ENCODE measurements at places on chromosomes 16 and 17.

DNA sequence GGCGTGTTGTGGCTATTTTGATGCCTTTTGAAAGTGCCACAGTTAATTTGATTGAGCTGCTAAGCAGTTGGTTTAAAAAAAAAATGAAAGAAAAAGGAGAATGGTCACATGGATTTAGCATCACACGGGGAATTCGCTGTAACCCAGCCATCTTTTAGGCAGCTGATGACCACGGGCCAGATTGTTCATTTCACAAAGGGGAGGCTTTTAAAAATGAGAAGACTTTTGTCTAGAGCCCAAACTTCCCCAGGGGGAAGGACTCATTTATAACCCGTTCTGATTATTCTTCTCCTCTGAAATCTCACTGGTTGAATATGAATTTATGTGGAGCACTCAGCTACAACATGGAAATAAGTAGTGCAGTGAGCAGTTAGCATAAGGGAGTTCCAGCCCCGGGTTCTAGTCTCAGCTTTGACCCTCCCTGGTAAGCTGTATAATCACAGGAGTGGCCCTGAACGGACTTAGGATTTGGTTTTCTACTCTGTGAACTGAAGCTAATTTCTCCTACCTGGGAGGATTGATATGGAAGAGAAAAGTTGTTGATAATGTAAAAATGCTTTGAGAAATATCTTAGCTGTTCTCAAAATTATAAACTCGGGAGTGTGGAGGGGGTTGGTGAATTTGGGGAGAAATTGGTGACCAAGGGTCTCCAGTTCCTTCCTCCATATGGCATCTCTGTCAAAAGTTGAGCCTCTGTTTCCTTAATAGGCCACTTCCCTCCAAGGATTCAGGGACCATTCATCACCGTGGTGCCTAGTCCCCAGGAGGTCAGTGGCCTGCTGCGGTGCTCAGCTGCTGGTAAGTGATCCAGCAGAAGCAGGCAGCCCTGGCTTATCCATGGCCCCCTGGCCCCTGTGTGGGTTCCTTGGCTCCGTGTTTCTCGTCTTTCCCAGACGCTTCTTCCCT is 76.4 kb upstream of the TBX2 start:
- no peak for DNase-seq

- no peak for DNase-seq
Measured at GRCh38 chr16:83928341-83929055, 24.5 kb upstream of the OSGIN1 start.

DNA sequence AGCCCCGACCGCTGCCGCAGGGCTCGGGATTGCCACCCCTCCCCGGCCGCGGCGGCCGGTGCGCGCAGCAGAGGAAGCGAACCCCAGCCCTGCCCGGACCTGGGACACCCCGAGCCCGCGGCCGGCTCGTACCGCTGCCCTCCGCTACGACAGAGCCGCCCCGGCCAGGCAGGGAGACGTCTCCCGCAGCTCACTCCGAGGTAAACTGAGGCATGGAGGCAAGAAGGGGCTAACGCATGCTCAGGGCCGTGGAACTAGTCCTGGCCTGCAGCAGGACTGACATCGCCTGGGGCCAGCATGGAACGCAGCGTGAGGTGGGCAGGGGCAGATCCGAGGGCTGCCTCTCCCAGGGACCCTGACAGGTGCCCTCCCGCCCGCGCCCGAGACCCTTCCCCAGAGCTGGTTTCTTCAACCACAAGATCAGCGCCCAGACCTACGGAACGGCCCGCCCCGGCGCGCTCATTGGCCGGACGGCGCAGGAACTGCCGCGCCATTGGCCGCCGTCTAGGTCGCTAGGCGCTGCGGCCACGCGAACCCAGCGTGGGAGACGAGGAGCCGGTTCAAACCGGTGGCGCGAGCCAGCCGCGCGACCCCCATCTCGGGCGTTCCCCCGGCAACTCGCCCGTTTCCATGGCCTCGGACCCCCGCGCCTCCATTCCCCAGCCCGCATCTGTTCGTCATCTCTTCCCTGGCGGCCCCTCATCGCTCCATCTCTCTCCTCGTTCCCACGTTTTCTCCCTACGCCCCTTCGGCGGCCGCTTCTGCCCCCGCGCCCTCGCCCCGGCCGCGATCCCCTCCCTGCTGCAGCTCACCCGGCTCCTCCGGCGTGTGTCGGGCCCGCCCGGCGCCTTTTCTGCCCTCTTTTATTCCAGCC is at the start of gene SLC43A2:
Gene SLC43A2 (minus strand): TSS at position 853 of the 874 bp plus-strand sequence. CDS start 960 bp downstream, outside the sequence.
- DNase-seq: peak; percentile 61

- DNase-seq: no peak
Measured at GRCh38 chr17:12821376-12821940, 32.2 kb downstream of the ARHGAP44 start.

DNA sequence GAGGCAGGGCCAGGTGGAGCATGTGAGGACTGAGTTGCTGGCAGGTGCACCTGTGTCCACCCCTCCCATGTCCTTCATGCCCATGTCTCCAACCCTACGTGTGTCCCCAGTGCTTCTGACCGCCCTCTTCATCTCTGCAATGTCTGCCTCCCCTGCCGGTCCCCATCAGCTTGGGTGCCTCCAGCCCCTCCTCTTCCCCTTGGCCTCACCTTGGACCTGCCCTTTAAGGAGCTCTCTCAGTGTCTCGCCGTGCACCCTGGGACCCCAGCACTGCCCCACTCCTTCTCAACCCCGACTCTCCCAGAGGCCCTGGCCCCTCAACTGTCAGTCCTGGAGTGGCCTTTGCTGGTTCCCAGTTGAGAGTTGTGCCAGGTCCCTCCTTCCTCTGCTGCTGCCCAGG is 15.0 kb downstream of the RIPOR1 start:
- no peak for DNase-seq

- DNase-seq: no peak
Measured at GRCh38 chr17:9241371-9241712, 220.0 kb downstream of the NTN1 start.

- no peak for DNase-seq
Measured at GRCh38 chr17:37847102-37847501, 77.1 kb upstream of the TBC1D3K start.

GRCh38 chr16:17026600-17027242 is 444.0 kb downstream of the XYLT1 start:
- DNase-seq: peak; percentile 8

DNA sequence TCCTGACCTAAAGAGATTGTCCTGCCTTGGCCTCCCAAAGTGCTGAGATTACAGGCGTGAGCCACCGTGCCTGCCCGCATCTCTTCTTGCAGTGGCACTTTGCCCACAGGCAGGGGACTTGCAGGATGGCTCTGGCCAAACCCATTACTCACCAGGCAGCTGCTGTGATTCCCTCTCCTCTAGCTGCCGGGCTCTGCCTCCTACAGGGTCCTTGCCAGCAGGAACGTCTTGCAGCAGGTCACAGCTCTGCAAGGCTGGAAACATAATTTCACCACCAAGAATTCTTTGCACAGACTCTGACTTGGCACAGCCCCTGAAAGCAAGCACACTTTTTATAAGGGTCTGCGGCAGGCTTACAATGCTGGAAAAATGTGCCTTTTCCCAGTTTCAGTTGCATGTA is 20.3 kb downstream of the COX4I1 start:
- DNase-seq: no peak

DNA sequence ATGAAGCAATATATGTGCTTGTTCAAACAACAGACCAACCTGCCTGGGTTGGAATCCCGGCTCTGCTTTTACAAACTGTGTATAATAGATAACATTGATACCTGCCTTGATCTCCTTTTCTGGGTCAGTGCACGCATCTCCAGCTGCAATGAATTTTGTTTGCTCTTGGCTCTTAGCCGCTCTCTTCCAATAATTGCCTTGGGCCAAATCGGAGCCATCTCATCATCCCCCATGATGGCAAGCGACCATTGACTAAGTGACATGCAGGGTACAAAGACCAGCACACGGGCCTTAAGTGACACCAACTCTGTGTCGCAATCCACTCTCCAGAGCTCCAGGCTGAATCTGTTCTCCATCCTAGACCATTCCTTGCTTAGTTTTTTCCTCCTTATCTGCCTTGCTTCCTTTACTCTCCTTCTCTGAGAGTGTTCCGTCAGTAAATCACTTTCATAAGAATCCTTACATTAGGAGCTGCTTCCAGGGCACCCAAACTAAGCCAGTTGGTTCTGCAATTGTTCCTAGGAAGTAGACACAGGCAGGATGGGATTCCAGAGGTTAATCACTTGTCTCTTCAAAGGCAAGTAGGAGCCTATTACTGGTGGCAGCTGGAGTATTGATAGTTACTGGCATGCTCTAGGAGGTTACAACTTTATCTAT is 134.2 kb downstream of the ABCA8 start:
- DNase-seq: no peak

Measured in activated CD8-positive, alpha-beta memory T cell treated with anti-CD3 and anti-CD28 coated beads for 4 hours (primary cell).